ENCODE measurements at places on chromosomes 7 and 10.

GRCh38 chr10:71743866-71744265 lies 24.3 kb upstream of the C10orf105 start:
- no peak for DNase-seq

- DNase-seq: no peak
These were observed 135.7 kb downstream of the MAGI2 start for GRCh38 chr7:79317728-79318127.

DNA sequence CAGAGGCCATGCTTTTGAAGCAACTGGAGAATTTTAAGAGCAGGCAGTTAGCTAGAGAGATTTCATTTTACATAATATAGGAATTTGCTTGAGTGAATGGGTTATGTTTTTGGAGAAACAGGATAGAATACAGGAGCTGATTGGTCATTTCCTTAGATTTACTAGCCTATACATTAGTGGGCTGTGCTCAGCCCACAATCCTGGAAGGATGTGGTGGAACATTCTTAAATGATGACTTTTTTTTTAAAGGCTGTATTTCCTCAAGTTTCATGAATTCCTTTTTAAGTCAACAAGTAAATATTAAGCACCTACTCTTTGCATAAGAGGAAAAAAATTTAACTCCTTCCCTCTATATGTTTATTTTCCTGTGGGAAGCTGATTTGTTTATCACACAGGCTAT lies 314.4 kb upstream of the BMPER start:
- no peak for DNase-seq

DNA sequence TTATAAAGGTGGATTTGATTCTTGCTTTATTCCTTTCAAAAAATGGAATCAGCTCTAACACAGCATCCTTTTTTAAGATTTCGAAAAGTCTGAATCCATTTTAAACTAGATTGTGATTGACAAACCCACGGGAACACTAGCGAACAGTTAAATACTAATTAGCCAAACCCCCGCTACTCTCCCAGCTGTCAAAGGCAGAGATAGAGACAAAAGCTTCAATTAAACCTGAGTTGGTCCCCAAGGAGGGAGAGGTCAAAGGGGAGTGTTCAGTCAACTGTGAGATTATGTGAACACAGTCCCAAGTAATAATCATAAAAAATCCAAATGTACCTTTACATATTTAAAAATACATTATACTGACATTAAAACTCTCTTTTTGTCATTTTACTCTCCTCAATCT lies 65.7 kb upstream of the TBX20 start:
- DNase-seq: no peak

DNA sequence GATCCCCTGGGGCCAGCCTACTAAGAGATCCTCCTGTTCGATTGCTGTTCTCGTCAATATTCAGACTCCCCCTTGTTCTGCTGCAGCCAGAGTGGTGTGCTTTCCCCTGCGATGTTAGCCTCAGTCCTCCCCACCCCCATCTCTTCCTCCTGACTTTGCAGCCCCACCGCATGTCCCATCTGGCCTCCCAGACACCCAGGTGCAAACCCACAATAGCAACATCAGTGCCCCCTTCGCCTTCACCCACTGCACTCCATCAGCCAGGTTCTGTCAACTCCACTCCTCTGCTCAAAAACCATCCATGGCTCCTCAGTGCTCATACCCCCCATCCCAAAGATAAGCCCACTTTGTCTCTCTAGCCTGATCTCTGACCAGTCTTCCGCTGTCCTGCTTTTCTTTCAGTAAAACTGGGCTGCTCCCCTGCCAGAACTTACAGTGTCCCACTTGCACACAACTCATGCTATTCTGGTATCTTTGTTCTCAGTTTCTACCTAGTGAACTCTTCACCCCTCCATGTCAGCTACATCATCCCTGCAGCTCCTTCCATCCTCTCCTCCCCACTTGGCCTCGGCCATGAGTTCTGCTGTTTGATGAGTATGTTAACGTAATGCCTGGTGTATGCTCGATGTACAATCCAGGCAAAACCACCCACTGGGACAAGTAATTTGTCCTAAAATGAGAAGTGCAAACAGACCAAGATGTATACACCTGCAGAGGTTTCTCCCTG lies 26.6 kb downstream of the COL13A1 start:
- no peak for DNase-seq

GRCh38 chr10:25105262-25105661 lies 69.5 kb upstream of the GPR158 start:
- no peak for DNase-seq

DNA sequence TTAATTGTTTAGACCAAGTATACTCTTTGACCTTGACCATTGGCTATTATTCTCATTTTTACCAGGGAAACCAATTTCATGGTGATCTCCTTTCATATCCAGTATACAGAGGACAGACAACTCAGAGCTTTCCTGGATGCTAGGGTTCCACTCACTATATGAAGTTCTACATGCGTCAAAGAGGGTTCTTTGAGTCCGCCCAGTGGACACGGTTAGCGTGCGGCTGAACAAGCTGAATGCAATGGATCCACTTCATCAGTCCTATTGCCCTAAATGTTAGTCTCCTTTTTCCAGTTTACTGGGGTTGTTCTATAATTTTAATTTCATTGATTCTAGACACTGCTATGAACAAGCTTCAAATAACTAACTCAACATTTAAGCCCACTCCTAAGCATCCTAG lies 162.4 kb upstream of the PCLO start:
- no peak for DNase-seq

DNA sequence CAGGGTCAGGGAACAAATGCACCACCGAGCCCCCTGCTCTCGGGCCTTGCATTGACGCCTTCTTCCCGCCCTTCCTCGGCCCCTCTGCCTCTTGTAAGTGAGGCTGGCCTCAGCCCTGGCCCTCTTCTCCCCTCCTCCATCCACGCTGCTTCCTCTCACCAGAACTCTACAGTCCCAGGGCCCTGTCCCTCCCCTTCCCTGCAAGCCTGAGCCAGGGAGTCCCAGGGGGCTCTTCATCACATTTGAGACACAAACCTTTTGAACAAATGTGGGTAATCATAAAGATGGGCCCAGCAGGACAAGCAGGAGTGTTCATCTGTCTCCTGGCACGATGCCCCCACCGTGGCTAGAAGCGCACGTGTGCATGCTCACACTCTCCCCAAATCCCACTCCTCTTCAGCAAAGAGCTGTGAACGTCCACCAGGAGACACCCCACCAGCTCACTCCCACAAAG lies 57.7 kb downstream of the SLIT1 start:
- DNase-seq: no peak

- no peak for DNase-seq
These were observed 247.5 kb downstream of the ADARB2 start for GRCh38 chr10:1489801-1490200.

GRCh38 chr7:116614499-116615262 lies 57.3 kb upstream of the MET start:
- no peak for DNase-seq

DNA sequence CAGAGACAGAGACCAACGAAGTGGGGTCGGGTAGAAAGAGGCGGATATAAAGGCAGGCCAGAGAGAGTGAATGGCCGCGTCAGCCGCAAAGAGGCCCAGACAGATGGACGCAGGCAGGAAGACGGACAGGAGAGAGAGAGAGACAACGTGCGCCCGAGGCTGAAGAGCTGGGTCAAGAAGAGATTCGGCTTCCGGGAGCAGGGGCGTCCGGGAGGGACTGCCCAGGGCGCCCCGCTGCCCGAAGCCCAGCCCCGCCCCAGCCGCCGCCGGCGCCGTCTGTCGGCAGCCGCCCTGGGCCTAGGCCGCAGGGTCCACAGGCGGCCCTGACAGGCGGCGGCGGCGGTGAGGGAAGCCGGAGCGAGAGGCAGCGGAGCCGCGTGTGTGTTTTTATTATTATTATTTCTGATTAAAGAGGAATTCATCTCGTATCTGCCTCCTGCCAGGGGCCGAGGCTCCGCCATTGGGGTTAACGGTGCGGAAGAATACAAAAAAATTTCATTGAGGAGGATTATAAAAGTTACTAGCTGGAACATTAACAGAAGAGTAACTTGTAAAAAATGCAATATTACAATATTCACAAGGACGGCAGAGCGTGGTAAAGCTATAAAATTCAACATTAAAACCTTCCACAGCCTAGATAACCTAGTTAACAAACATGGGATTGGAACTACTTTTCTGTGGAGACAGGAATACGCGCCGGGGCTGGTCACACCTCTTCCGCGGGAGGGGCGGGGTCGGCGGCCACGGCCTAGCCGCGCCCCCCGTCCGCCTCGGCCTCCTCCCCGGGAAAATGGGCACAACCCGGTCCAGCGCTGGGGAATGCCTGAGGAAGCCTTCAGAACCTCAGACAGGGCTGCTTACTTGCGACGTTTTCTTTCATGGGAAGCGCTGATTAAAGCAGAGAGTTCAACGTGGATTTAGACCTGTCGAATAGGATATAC lies 29.7 kb upstream of the PAX2 start:
- no peak for DNase-seq

GRCh38 chr10:21527598-21528235 lies 2.2 kb upstream of the SKIDA1 start:
- no peak for DNase-seq

DNA sequence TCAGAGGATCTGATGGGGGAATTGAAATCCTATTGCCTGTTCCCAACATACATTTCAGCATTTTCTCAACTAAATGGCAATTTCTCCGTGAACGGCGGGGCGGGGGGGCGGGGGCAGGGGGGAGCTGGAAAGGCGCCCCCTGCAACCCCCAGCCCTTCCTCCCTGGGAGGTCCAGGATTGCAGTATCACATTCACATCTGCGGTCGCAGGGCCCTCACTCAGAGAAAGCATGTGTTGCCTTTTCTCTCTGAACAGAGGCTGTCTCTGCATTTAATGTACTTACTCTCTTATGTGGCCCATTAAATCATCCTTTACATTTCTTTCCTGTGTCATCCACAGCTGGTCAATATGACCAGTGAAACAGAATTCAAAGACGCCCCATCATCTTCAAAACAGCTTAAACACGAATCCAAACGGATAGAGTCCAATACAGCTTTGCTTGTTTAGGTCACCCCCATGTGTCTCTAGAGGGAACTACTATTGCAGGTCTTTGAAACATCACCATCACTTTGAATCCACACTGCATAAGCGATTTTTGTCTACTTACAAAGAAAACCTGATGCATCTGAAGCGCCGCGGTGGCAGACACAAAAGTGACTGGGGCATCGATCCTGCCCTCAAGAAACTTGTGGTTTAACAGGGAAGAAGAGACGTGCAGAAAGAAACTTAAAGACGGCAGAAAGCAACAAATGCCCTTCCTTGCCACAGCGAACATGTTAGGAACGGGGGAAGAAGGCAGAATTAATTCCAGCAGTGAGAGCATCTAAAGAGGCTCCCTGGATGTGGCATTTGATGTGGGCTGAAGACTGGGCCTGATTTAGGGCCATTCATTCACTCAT lies 17.0 kb upstream of the ECHDC3 start:
- DNase-seq: no peak

- DNase-seq: no peak
These were observed 140.4 kb upstream of the MAGI2 start for GRCh38 chr7:79593866-79594301.

GRCh38 chr7:20241911-20242261 lies 24.7 kb upstream of the MACC1 start:
- no peak for DNase-seq

DNA sequence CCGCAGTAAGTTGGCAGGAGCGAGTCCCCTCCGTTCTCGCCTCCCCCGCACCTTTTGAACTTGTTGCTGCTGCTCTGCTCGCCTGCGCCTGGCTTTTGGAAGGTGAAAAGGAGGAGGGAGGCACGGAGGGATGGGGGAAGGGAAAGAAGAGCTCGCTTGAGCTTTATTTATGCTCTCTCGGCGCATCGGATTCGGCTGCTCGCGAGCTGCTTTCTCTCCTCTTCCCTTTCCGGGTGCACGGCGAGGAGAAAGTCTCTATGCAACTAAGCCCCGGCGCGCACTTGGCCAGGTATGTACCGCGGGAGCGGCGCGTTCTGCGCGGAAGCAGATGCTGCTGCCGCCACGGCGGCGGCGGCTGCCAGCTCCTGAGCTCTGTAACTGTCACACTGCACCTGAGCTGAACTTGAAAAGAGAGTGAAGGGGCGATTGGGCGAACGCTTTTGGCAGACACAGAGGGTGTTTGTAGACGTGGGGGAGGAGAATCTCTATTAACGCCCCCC lies 551 bp downstream of the KCND2 start:
- DNase-seq: no peak

DNA sequence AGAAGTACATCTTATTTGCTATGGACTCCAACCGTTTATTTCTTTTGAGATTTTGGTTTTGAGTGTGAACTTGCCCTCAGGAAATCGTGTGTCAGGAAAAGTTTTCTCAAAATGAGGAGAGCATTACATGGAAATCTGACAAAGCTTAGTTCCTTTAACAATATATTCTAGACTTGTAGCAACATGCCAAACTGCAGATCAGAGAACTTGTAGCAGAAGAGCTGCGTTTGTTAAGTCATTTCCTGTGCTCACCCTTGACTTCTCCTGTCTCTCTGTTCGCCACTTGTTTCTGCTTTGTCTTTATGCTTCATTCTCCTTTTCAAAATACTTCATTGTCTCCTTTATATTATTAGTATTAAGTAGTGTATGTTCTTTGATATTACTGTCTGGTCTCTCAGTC lies 116.6 kb upstream of the FOXP2 start:
- DNase-seq: no peak

DNA sequence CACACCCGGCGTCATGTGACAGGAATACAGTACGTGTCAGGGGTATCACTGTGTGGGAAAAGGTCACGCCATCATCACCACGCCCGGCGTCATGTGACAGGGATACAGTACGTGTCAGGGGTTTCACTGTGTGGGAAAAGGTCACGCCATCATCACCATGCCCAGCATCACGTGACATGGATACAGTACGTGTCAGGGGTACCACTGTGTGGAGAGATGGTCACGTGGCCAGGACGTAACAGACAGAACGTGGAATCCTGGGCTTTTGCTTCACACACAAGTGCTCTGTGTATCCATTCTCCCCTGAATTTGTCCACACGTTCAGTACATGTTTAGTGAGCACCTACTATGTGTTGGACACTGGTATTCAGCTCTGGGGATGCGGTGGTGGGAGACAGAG lies 34.5 kb upstream of the DIP2C start:
- DNase-seq: no peak

DNA sequence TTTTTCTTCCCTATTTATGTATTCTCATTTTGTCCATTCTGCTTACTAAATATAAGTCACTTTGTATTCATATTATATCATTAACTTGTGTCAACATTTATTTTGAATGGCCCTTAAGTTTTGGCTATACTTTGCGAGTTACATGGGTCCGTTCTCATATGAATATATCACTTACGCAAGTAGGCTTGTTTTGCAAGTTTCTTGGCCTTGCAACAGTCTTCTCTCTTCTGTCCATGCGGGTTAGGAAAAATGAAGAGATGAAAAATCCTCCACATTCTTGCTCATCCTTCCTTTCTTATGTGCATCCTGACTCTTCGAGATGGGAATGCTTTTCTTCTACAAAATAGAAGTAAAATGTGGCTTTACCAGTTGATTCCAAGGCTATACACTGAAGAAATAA lies 82.8 kb downstream of the GPR158 start:
- DNase-seq: no peak

- no peak for DNase-seq
These were observed 3.8 kb upstream of the DMTF1 start for GRCh38 chr7:87148332-87148955.

- DNase-seq: no peak
These were observed 78.4 kb downstream of the IPMK start for GRCh38 chr10:58189269-58189668.
